ENCODE measurements at places on chromosomes 13 and 19. TPM values are rescaled to one million over a fixed set of nuclear protein-coding genes. Genes with fewer than 3 reads are reported as not detected.

SERTAD1 gene
- total RNA-seq = 24.5 TPM

C1QTNF9 gene
- total RNA-seq = not detected

ZGLP1 gene
- total RNA-seq = 1.5 TPM

KLK7 gene
- total RNA-seq = not detected

CLN5 gene
- 9.0 TPM for total RNA-seq

TMC4 gene
- 0.94 TPM for total RNA-seq

SEMA6B gene
- total RNA-seq = 7.0 TPM

GPR4 gene
- 0.31 TPM for total RNA-seq

PRODH2 gene
- total RNA-seq = 0.13 TPM

PNMA8B gene
- total RNA-seq = 0.02 TPM

C19orf18 gene
- not detected for total RNA-seq

ZNF675 gene
- 3.7 TPM for total RNA-seq

GPR183 gene
- not detected for total RNA-seq

CHST8 gene
- 0.22 TPM for total RNA-seq

TNFAIP8L1 gene
- 4.4 TPM for total RNA-seq

C1QTNF9B gene
- not detected for total RNA-seq

ZNF723 gene
- total RNA-seq = not detected

CILP2 gene
- 0.17 TPM for total RNA-seq

CADM4 gene
- 8.7 TPM for total RNA-seq

ACP7 gene
- total RNA-seq = 0.03 TPM

SRRM5 gene
- total RNA-seq = 1.1 TPM

PALM gene
- 15.6 TPM for total RNA-seq

IZUMO1 gene
- not detected for total RNA-seq

ENOX1 gene
- 3.1 TPM for total RNA-seq

DHDH gene
- total RNA-seq = 0.62 TPM

ACER1 gene
- not detected for total RNA-seq

SIGLEC11 gene
- total RNA-seq = 0.24 TPM

DACT3 gene
- total RNA-seq = 0.29 TPM

NLRP11 gene
- not detected for total RNA-seq

HS6ST3 gene
- total RNA-seq = not detected

ZFP28 gene
- 4.1 TPM for total RNA-seq

OR10H1 gene
- not detected for total RNA-seq

GRIN2D gene
- 7.8 TPM for total RNA-seq

ETHE1 gene
- total RNA-seq = 39.7 TPM

ATP8A2 gene
- total RNA-seq = not detected

ANKLE1 gene
- total RNA-seq = 0.46 TPM
